ENCODE measurements at places on chromosomes 5 and 9.

GRCh38 chr9:109355564-109356297, 34.9 kb upstream of the EPB41L4B start:
- peak; percentile 90 for DNase-seq

DNA sequence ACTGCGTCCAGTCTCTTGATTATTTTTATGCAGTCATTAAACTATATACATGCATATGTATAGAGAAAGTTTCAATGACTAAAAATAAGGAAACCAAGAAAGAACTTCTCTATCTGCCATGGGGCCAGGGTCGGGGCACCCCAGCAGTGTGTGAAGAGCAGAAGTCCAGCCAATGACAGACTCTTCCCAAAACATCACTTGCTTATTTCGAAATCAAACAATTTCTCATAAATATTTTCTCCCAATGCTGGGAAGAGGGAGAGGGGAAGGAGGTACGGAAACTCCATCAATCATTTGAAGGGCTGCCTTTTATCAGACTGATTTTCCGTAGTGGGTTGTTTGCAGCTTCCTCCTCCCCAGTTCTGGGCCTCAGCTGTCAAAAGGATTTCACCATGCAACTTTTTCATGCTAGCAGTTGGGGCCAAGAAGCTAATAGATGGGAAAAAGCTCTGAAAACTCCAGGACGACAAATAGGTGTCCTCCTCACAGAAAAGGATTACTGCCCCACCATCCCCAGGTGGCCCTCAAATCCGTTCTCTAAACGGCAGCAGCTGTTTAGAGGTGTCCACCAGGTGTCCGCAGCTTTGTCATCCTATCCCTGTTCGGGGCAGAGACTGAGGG, 617 bp upstream of the FPGS start:
- DNase-seq = no peak

DNA sequence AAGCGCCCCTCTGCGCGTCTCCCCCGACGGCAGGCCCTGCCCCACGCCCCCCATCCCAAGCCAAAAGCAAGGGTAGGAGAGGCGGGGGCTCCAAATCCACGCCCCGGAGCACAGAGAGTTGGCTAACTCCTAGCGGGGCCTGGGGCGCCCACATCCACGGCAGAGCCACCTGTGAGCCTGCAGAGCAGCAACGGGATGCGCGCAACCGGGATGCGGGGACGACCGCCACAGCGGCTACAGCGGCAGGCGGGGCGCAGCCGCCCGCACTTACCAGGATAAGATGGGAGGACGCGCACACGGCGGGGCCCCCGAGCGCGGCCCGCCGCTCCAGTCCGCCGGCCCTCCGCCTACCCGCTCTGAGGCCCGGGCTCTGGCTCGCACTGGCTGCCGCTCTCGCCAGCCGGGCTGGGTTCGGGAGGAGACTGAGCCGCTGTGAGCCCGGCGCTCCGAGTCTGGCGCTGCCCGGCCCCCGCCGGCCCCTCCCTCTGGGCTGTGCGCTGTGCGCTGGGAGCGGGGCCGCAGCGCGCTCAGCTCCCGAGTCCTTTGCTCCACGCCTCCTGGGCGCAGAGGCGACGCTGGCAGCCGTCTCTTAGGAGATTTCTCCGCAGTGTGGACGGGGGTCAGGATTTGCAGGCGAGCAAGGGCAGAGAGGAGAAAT, at the start of gene SLC24A2:
Gene SLC24A2, minus strand, starts transcription at position 424 of the 658 bp plus-strand sequence.
- DNase-seq = peak; percentile 59

GRCh38 chr5:102226321-102226720, 69.8 kb downstream of the SLCO4C1 start:
- no peak for DNase-seq
